Smooth muscle cell of the brain vasculature (primary cell): ENCODE measurements at places on chromosomes 16 and 17.

DNA sequence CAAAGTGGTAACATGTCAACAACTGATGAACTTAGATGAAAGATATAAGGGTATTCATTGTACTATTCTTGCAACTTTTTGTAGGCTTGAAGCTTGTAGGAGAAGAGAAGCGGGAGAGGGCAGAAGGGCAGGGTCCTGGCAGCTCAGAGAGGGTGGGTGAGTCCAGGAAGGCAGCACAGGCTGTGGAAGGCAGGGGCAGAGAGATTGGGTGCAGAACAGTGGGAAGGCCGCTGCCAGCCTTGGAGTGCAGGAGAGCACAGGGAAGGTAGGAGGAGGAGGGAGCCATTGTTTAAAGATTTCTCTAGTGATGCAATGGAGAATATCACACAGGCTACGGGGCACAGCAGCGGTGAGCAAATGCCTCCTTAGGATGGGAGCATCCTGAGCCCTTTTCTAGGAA is 104.3 kb downstream of the N4BP1 start:
- no peak for DNase-seq

GRCh38 chr17:187130-187529 is 5.7 kb upstream of the DOC2B start:
- no peak for DNase-seq

GRCh38 chr17:75008373-75008772 is 4.1 kb upstream of the MRPL58 start:
- DNase-seq, result no peak

DNA sequence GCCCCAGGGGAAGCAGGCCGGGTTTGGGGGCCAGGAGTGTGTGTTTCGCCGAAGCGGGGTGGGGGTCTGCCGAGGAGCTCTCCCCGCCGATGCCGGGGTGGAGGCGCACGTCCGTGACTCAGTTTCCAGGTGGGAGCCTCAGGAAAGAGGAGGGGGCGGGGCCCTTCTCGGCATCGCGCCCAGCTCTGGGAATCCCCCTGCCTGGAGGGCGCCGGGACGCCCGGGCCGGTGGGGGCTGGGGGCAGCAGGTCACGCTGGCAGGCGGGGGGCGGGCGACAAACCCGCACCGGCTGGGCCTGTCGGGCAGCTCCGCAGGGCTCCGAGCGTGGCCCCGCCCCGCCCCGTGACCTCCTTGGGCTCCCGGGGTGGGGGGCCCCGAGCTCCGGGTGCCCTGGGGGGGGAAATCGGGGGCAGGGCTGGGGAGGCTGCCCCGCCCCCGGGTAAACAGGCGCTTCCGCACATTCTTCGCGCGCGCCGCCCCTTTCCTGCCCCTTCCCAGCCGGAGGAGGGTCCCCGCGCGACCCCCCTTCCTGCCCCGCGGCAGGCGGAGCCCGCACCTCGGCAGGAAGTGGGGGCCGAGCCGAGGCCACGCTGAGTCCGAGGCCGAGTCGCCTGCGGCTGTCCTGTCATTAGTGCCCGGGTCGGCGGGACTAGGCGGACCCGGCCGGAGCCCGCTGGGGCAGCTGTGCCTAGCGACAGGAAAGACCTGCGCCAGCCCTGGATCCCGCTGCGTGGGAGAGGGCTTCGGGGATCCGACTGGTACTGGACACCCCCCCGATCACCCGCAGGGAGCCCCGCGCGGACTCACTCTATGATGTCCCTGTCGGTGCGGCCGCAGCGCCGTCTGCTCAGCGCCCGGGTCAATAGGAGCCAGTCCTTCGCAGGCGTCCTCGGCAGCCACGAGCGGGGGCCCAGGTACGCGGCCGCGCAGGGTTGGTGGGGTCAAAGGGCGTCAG is 9.3 kb downstream of the RIPOR1 start:
- DNase-seq, result no peak

DNA sequence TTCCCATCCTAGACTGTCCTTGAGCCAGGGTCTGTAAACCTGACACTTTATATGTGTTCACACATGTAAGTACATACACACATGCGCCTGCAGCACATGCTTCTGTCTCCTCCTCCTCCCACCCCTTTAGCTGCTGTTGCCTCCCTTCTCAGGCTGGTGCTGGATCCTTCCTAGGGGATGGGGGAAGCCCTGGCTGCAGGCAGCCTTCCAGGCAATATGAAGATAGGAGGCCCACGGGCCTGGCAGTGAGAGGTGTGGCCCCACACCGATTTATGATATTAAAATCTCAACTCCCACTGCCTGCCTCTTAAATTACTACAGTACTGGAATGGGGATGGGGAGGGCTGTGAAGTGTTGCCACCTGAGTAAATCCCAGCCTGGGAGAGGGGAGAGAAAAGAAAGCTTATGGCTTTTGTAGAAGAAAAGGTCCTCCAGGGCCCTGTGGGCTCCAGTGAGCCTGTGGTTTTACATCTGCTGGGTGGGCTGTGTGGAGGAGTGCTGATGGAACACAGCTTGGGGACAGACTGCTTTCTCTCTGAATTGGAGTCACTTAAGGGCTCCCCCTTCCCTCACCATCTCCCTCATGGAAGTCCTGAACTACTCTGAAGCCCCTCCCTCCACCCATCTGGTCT is 990 bp upstream of the WNK4 start:
- no peak for DNase-seq

GRCh38 chr16:85868495-85868894 is 30.5 kb upstream of the IRF8 start:
- no peak for DNase-seq

GRCh38 chr17:60036796-60037677 is 41.7 kb downstream of the HEATR6 start:
- DNase-seq, result peak; percentile 7

GRCh38 chr16:4433914-4434787 is 8.5 kb downstream of the DNAJA3 start:
- no peak for DNase-seq

DNA sequence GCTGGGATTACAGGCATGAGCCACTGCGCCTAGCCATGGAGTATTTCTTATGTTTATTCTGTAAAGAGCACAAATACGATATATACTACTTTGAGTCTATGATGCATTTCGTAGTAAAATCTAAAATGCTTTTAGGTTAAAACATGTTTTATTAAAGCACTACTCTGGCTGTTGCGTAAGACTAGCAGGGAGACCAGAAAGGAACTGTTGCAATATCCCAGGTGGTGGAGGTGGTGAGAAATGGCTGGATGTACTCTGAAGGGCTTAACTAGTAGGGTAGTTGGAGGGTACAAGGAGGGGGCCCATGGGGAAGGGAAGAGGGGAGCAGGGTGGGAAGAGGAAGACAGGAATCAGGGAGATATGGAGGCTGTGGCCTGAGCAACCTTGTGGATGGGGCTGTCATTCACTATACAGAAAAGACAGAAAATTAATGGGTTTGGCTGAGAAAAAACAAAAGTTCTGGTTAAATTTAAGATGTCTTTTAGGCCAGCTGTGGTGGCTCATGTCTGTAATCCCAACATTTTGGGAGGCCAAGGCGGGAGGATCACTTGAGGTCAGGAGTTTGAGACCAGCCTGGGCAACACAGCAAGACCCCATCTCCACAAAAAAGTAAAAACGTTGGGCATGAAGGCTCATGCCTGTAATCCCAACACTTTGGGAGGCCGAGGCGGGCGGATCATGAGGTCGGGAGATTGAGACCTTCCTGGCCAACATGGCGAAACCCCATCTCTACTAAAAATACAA is 35.8 kb downstream of the ST3GAL2 start:
- no peak for DNase-seq

DNA sequence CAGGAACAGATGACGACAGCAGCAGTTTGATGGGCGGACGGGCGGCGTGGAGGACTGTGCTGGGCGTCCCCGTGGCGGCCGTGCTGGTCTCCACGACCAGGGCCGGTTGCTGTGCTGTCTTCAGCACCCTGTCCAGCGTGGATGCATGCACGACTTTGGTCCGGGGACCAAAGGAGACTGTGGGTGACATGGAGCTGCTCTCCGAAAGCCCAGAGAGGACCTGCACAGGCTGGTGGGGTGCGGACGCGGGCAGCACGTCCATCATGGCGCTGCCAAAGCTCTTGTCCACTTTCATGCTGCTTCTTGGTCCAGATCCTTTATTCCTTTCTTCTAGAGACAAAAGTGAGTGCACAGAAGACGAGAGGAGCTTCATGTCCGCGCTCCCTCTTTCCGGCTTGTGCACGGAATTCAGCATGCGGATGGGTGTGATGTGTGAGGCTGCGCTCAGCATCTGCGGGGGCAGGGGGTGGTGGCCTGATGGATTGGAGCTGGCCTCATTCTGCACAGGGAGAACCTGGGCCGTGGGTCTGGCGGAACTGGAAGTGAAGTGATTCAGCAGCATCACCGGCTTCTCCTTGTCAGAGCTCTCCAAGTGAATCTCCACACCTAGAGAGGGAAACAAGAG is 20.3 kb downstream of the MAP1LC3B start:
- DNase-seq, result no peak

DNA sequence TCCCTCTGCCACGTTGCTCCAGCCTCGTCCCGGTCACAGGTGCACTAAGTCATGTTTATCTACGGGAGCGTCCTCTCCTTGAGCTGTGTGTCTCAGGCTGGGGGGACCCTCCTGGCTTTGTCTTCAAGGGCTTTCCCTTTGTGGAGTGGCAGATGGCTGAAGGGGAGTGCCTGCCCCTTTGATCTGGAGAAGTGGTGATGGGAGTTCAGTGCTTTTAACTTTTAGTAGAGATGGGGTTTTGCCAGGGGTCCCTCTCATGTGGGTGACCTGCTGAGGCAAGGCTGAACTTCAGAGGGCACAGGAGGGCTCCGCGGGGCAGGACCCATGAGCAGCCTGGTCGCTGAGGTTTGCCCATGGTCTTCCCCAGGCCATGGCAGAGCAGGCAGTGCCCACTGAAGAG is 73.1 kb upstream of the CDC42EP4 start:
- no peak for DNase-seq

DNA sequence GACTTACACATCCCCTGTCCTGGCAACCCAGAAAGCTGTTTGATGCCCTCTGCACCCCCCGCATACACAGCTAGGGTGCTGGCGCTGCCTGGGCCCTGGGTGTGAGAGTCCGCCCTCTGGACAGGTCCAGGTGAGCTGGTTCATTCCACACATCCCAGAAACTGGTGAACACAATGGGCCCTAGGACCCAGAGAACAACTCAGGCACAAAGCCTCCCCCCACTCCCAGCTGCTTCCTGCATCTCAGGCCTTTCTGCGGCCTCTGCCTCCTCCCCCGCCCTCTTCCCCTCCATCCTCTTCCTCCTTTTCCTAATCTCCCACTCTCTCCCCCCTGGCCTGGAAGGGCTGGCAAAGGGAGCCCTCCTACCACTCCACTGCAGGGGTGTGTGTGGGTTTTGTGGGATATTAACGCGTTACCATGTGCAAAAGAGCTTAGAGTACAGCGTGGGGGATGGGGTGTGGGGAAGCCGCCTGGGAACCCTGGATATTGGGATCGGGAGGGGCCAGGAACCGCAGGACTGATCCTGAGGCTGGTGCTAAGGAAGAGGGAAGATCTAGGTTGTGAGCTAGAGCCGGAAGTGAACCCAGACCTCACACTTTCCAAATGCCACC is 1.6 kb upstream of the PPP1R9B start:
- DNase-seq, result peak; percentile 47

DNA sequence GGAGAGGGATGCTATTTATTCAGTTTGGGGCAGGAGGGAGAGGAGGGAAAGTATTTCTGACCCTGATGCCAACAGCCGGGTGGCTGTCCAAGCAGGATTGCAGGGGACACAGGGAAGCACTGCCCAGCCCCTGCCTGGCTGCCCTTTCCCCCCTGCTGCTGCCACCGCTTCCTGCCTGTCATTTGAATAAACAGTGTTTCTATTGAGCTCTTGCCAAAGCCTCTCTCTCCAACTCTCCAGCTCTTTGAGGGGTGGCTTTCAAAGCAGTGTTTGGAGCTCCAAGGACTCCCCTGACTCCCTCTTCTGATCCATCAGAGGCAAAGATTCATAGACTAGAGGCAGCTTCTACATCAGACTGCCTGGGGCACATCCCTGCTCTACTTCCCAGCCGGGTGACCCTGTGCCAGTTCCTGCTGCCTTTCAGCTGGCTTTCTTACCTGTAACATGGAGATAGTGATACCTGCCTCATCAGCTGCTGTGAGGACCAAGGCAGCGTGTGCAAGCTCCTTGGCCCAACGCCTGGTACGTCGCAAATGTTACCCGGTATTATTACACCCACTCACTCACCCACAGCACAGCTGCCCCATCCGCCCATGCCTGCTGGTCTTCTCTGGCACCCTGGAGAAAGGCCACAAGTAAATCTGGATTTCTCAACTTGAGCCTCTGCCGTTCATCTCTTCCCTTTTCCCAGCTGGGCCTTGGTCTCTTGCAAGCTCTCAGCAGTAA is 9.5 kb downstream of the PROCA1 start:
- DNase-seq, result no peak

GRCh38 chr17:57892820-57893595 is 43.2 kb upstream of the MRPS23 start:
- peak; percentile 75 for DNase-seq

DNA sequence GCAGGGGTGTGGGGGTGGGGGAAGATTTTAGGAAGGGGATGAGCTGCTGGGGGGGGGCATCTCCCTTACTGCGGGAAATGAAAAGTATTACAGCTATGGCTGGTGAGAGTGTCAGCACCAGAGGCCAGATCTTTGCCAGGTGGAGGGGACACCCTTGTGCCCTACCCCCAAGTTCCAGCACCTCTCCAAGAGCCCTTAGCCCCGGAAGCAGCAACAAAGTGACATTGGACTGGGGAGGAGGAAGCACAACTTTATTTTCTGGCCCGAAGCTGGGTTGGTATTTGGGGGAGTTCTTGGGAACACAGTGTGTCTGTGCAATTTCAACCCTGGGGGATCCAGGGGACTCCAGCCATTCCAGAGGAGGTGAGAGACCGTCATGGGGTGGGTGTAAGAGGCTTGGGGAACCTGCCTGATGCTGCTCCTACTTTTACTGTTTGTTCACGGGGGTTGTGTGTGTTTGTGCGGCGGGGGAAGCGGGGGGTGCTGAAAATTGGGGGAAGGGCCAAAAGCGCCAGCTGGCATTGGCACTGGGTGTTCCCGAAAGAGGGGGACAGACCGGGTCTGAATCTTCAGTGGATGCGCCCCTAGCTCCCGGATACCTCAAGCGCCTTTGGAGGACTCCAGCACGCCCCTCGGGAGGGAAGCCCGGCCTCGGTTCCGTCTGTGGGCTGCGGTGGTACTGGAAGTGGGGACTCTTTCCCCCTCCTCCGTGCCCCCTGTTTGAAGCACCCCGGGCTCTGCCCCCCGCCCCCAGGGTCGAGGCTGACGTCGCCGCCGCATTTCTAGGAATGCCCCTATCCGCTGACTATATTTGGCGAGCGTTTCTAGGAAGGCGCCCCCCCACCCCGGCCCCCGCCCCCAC is 230.3 kb downstream of the MRTFB start:
- DNase-seq, result no peak
